Right lobe of liver (tissue), 6 donors: ENCODE measurements at places on chromosomes 16 and 17. TPM values are rescaled to one million over a fixed set of nuclear protein-coding genes. Genes with fewer than 3 reads are reported as not detected.

Gene KRTAP2-3
- total RNA-seq: not detected

DNA sequence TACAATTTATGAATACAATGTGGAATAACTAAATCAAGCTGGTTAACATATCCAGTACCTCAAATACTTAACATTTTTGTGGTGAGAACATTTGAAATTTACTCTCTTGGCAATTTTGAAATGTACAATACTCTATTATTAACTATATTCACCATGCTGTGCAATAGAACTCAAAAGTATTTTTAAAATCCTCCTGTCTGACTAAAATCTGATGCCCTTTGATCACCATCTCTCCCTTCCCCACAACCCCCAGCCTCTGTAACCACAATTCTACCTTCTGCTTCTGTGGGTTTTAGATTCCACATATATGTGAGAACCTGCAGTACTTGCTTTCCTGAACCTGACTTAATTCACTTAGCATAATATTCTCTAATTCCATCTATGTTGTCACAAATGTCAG, 71.6 kb upstream of the ALOX12 start:
- H3K27ac ChIP-seq: no peak overlapping the region
- no peaks in the 10 kb centered on the region for H3K36me3 ChIP-seq
- no peak overlapping the region for H3K4me3 ChIP-seq
- H3K4me1 ChIP-seq: no peaks in the 10 kb centered on the region
- DNase-seq: no peak
- no peaks in the 10 kb centered on the region for H3K27me3 ChIP-seq

Gene ABCC6
- total RNA-seq: 54.9 TPM

DNA sequence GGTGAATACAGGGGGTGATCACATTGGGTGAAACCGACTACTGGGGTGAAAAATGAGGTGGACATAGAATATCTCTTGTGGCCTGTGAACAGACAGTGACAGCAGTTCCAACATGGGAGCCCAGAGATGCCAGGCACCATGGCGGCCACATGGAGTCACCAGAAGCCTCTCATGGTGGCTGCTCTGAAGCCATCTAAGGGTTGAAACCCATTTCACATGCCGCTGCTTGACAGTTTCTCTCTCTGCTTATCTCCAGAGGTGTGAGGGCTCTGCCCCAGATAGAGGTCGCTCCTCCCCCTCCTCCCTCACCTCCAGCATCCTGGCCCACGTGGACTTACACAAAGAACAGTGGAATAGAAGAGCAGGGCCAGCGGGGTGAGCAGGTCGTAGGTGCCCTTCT, 37.9 kb upstream of the PIK3R6 start:
- no peaks in the 10 kb centered on the region for H3K4me1 ChIP-seq
- no peak for DNase-seq
- H3K27me3 ChIP-seq: no peaks in the 10 kb centered on the region
- no peak overlapping the region for H3K4me3 ChIP-seq

GRCh38 chr17:67386965-67387551, 10.0 kb downstream of the PITPNC1 start:
- no peaks in the 10 kb centered on the region for H3K4me1 ChIP-seq
- H3K36me3 ChIP-seq: no peaks in the 10 kb centered on the region
- H3K27me3 ChIP-seq: no peaks in the 10 kb centered on the region
- H3K4me3 ChIP-seq: no peak overlapping the region
- no peak overlapping the region for H3K27ac ChIP-seq
